Activated T-cell treated with anti-CD3 and anti-CD28 coated beads, Interleukin-2, amount 50 U/mL, for 72 hours (primary cell): ENCODE measurements at places on chromosomes 2 and 18. TPM values are rescaled to one million over a fixed set of nuclear protein-coding genes. Genes with fewer than 3 reads are reported as not detected.

Gene LAMA1
- not detected for total RNA-seq

- no peak for DNase-seq
Observed at GRCh38 chr2:84257831-84258230, 201.2 kb downstream of the SUCLG1 start.

DNA sequence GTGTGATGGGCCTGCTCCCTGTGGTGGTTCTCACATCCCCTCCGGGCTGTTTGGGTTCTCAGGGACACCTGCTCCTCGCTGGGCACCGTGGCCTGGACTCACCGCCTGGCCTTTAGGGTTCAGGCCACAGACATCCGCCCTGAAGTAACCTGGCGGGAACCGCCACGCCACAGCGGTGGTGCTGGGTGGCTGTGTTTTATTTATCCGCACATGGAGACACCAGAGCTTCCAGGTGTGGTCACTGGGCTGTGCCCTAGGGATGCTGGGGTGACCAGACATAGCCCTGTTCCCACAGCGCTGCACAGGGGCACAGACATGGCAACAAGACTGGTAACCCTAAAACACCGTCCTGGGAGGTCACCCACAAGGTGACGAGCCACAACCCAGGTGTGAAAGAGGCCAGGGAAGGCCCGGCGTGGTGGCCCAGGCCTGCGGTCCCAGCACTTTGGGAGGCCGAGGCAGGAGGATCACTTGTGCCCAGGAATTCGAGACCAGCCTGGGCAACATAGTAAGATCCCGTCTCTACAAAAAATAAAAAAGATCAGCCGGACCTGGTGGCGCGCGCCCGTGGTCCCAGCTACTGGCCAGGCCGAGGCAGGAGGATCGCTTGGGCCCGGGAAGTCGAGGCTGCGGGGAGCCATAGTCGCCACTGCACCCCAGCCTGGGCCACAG is 649 bp upstream of the HSBP1L1 start:
- no peak for DNase-seq

GRCh38 chr2:229273006-229273722 is 2.1 kb upstream of the PID1 start:
- no peak for DNase-seq

GRCh38 chr2:205022841-205023240 is 477.6 kb downstream of the PARD3B start:
- DNase-seq = no peak

DNA sequence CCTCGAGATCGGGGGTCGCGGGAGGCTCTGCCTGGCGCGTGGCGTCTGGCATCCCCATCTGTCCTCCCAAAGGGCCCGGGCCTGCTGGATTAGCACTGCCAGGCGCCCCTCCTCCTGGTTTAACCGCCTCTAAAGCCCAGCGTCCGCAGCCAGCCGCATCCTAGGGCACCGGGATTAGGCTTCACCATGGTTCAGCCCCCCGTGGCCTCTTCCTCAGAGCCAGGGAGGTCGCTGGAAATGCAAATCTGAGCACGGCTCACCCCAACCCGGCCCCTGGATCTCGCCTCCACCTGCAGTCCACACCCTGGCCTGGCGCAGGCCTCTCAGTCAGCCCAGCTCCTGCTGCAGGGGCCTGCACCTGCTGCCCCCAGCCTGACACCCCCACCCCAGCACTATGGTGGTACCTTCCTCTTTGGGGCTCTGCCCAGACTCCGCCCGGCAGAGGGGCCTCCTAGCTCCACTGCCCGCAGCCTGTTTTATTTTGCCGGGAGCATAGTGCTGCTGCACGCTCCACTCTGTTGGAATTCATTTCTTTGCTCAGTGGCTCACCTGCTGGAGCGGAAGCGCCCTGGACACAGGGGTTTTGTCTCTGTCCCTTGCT is 13.2 kb downstream of the PRELID3A start:
- no peak for DNase-seq

DNA sequence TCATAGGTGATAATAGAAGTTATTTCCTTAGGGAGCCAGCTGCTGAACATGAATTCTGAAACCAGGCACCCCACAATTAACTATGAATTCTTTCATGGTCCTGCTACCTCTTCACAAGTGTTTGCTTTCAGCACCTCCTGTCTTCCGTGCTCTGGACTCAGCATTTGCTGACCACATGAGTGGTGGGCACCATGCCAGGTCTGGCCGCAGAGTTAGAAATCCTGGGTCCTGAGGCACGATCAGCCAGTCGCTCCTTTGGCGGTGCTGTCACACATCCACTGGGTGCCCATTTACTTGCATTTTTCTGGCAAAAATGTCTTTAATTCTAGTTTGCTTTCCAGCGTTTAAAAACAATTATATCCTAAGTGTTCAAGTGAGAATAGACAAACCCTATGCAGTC is 196.4 kb upstream of the PXDN start:
- DNase-seq = no peak

DNA sequence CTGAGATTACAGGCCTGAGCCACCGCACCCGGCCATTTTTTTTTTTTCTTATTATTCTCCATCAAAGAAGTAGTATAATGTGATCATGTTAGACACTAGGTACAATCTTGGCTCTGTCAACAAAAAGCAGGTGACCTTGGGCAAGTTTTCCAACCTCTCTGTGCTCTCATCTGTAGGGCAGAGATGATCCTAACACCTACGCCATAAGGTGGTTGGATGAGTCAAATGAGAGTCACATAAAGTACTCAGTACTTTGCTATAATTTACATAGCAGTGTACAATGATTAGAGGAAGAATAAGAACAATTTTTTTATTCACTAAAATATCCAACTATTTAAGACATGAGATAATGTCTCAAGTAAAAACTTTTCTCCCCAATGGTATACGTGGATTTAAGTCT is 128.6 kb downstream of the TGIF1 start:
- DNase-seq = no peak

Gene LYG1
- total RNA-seq = 0.83 TPM

DNA sequence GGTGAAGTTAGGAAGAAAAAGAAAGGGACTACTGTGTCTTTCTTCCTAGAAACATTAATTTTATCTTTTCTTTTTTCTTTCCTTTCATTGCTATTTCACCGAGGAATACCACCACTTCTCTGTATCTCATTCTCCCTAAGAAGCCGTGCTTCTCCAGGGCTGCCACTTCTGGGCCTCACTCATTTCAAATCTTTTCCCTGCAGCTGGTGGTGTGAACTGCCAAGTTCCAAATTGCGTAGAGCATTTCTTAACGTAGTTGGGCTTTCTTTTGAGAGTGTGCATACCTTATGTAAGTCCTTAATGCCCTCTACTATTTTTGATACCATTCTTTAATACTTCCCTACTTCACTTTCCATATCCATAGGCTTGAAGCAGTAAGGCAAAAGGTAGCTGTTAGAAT is 66.7 kb upstream of the CYP1B1 start:
- no peak for DNase-seq

- no peak for DNase-seq
Observed at GRCh38 chr2:232345251-232345650, 33.3 kb upstream of the ALPP start.

DNA sequence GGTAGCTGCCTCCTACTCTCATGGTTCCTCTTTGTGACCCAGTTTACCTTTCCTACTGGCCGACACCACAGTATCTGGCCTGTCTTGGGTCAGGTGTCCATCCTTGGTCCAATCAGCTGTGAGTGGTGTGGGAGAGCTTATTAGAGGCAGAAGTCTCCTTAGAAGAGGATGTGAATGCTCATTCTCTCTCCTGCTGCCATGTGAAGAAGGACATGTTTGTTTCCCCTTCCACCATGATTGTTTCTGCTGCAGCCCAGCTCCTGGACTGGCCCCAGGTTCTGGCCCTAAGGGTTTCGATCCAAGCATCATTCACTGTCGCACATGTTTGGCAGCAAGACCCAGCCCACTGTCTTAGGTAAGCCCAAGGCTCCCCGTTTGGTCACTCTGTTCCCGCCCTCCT is 55.3 kb upstream of the TGIF1 start:
- no peak for DNase-seq

GRCh38 chr2:43136876-43137275 is 89.5 kb downstream of the ZFP36L2 start:
- peak; percentile 79 for DNase-seq
